ENCODE measurements at places on chromosomes 5 and 9.

- no peak for DNase-seq
Measured at GRCh38 chr5:176446028-176446665, 2.0 kb upstream of the FAF2 start.

- no peak for DNase-seq
Measured at GRCh38 chr5:51987669-51988209, 604.5 kb downstream of the ISL1 start.

DNA sequence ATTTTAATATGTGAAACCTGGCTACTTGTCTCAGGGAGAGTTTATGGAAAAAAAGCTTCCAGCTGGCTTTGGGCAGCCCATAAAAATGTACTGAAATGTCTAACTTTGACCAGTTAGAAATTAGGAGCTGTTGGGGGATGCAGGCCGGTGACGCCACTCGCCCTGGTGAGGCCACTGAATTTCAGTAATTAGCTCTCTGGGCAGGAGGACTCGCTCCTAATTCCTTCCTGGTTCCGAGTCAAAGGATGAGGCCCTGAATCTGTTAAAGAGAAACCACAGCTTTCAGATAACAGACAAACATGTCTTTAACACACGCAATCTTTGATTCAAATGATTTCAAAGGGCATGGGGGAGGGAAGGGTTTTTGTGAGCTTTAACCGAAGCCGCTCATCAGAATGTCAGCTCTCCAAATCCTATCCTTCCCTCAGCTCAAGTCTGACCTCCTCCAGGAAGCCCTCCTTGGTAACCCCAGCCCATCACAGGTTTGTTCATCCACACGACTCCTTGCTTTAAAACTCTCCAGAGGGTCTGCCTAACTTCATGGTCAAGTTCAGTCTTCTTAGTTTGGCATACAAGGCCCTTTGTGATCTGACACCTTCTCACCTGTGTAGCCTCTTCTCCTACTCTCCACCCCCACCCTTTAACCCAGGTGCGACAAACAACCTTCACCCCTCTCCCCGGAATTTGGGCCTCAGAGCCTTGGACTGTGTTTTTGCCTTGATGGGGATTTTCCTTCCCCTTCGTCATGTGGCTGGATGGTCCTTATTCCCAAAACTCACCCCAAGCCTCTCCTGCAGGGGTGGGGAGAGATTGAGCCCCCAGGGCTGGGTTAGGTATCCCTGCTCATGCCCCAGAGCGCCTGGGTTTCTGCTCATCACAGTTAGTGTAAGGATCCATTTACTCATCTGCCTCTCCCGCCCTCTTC is 13.6 kb upstream of the PHF19 start:
- DNase-seq: no peak

DNA sequence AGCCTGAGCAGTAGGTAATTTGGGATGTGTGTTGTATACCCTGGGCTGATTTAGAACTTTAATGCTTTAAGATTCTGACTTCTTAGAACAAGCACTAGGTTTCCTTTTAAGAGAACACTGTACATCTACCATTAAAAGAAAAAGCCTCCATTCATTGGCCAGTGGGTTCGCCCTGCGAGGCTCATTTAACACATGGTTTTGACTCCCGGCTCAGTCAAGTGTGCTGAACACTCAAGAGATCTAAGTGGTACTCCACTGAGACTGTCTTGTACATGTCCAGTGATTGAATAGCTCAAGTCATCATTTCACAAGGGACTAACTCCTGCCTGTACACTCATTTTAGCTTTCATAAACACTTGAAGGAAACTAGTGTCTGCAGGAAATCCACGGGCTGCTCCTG is 3.9 kb downstream of the FUBP3 start:
- DNase-seq: no peak

DNA sequence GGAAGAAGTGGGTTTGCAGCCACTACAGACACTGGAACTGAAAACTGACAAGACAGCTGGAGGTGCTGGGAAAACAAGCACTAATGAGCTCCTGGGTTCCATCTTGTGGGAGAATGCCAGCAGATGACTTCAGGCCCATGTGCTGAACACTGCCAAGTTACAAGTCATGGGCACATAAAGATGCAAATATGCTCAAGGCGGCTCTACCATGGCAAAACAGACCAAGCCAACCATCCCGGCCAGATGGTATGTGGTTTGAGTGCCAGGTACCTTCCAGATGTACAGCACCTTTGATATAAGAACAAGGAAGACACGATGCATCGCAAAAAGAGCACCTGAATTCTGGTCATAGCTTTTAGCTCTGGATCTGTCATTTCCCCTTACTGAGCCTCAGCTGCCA is 19.9 kb downstream of the TNFSF8 start:
- DNase-seq: no peak

- no peak for DNase-seq
Measured at GRCh38 chr5:29516224-29516623, 1677.3 kb upstream of the CDH6 start.
